ENCODE measurements at places on chromosomes 3 and 15.

DNA sequence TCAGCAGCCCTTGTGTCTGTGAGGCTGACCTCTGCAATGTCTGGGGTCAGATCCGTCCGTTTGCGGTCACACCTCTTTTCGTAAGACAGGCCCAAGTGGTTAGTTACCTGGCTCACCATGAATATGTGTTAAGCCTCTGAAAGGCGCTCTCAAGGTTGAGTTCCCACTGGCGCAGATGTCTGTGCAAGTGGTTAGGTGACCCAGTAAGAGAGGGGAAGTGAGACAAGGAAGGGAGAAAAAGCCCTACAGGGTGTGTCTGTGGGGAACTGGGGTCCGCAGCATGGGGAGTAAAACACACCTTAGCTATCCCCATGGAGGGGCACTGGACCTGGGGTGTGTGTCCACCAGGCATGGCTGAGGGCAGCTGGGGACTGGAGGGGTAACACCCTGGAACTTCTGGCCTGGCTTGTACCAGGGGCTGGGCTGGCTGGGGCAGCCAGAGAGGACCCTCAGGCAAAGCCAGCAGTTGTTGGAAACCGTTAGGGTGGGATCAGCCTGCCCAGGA is 391.6 kb upstream of the PROK2 start:
- DNase-seq = no peak

DNA sequence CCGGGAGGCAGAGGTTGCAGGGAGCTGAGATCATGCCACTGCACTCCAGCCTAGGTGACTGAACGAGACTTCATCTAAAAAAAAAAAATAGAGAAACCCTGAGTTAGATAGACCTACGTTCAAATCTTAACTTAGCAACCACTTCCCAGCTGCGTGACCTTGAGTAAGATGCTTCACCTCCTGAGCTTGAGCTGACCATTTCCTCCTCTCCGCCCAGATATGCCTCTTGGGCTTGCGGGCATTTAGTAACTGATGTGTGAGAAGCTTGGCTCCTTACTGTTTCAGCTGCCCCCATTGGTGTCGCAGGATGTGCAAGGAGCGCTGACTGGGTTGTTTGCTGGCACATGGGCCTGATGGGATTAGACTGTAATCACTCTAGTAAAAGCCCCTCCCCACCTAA is 26.9 kb upstream of the ATG7 start:
- no peak for DNase-seq

DNA sequence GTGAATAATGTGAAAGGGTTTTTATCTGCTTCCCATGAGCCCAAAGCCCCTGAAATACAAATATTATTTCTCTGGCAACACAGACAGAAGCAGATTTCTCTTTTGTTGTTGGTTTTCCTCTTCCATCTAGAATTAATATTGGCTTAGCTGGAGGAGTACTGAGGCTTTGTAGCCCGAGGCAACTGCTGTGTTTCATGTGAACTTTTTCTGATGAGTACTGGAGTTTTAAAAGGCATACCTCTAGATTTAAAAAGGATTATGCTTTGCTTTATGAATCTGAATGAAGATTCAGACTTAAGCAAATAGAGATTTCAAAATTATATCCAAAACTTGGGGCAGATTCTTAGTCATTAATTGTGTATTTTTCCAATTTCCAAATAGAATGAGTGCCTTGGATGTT is 50.9 kb downstream of the IQCH start:
- no peak for DNase-seq

DNA sequence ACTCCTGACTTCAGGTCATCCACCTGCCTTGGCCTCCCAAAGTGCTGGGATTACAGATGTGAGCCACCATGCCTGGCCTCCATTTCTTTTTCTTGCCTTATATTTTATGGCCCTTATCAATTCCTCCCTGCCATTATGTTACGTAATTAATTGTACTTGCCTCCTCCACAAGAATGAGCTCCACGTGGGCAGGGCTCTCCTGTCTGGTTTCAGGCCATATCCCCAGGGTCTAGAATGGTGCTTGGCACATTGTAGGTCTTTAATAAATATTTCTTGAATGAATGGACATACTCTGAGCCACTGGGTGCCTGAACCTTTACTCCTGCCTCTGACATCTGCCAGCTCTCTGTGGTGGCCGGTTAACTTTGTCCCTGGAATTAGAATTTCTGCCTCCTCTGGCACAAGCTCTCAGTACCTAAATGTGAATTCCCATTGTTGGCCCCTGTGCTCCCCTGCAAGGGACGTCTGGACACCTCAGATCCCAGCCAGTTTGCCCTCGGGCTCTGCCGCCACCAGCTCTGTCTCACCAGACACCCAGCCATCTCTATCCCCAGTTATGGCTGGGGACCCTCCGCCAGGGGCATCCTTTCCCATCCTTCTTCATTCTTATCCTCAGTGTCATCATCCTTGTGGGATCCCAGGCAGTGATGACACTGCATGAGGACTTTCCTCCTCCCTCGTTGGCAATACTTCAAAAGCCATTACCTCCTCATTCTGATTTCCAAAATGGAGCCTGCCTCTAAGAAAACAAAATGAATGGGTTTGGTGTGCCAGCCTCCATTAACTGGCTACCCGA is 165.6 kb upstream of the SMAD3 start:
- DNase-seq = no peak

DNA sequence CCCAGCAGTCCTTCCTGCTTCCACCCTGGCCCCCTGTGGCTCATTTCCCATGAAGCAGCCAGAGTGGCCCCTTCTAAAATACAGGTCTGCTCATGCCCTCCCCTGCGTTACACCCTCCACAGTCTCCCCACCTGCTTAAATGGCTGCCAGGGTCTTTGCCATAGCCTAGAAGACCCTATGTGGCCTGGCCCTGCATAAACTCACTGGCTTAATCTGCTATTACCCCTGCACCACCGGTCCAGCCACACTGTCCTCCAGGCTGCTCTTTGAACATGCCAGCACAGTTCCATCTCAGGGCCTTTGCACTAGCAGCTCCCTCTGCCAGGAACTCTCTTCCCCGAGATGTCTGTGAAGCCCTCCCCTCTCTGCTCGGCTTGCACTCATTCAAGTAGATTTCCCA is 166.8 kb downstream of the NTRK3 start:
- DNase-seq = no peak

DNA sequence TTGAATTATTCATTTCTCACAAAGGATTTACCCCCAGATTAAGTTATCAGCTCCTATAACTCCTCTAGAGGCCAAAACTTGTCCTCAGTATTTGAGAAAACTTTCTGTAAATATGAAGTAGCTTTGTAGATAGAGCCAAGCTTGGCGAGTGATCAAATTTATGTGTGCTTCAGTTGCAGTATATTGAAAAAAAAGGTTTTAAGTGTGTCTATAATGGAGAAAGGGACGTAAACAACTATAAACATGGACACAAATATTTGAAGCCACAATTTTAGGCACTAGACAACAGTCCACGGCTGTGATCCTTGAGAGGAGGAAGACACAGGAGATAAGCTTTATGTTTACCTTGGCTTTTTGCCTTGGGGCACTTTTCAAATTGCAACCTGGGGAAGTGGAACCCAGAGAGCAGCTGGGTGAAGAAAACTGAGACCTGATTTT is 118.7 kb downstream of the THRB start:
- no peak for DNase-seq

GRCh38 chr3:46717447-46718231 is at the start of gene PRSS50:
TSS of gene PRSS50 (minus strand) at chr3:46717869. CDS start at chr3:46717824, 45 bp downstream.
- DNase-seq = no peak

- no peak for DNase-seq
Measured at GRCh38 chr3:153244961-153245360, 82.9 kb downstream of the RAP2B start.

- DNase-seq = no peak
Measured at GRCh38 chr15:51754267-51754666, 2.9 kb downstream of the TMOD2 start.

GRCh38 chr3:129605203-129605921 is 1.1 kb downstream of the PLXND1 start:
- DNase-seq = peak; percentile 15

DNA sequence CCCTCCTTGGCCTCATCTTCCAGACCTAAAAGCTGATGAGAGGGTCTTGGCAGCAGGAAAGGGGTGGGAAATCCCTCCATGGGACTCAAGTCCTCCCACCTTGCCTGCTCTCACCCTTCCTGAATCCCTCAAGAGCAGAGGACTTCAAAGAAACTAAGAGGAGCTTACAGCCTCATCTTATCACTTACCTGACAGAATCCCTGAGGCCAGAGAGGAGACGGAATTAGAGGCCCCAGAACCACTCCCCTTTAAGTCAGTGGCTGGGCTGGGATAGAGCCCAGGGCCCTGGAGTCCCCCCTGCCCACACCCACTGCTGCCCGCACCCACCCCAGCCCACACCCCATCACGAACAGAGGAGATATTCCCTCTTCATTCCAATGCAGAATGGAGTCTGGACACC is 15.2 kb downstream of the LOXL1 start:
- no peak for DNase-seq

DNA sequence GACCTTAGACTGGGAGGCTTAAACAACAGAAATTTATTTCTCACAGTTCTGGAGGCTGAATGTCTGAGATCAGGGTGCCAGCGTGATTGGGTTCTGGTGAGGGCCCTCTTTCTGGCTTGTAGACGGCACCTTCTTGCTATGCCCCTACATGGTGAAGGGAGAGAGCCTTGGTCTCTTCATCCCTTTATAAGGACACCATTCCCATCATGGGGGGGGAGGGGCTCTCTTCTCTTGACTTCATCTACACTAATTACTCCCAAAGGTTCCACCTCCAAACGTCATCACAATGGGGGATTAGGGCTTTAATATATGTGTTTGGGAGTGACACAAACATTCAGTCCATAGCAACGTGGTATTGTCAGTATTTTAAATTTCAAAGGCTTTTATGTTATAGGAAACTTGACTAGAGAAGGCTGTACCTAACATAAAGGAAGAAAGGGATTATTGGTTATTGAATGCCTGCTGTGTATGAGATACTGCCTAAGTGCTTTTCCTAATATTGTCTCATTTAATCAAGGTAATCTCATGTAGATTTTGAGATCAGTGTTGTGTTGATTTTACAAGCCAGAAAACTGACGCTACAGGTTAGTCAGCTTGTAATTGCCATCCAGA is 20.9 kb downstream of the SYN2 start:
- DNase-seq = no peak

DNA sequence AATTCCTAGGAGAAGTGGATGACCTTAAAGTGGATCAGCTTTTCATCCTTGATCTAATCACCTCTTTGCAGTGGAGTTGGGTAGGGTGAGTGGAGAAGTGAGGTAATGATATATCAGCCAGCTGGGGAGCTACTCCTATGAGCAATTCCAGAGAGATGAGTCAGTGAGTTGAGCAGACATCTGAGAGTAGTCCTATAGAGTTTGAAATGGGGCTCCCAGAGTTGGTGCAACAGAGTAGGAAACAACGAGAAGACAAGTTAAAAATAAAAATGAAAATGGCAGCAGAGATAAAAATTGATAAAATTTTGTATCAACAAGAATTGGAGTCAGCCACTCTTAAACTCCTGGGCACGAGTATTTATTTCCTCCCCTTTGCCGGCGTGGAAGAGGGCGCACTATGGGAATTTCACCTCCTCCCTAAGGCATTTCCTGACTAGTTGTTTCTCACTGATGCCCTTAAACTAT is 150.8 kb upstream of the DPH6 start:
- DNase-seq = no peak

DNA sequence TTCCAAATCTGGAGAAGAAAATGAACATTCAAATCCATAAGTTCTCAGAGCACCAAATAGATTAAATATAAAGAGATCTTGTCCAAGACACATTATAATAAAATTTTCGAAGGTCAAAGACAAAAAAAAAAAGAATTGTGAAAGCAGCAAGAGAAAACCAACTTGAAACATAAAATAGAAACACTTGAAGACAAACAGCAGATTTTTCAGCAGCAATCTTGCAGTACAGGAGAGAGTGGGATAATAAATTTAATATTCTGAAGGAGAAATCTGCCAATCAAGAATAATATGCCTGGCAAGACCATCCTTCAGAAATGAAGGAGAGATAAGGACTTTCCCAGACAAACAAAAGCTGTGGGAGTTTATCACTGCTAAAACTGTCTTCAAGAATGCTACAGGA is 150.5 kb upstream of the COL8A1 start:
- no peak for DNase-seq

GRCh38 chr15:40283615-40284300 is 894 bp upstream of the ANKRD63 start:
- no peak for DNase-seq

DNA sequence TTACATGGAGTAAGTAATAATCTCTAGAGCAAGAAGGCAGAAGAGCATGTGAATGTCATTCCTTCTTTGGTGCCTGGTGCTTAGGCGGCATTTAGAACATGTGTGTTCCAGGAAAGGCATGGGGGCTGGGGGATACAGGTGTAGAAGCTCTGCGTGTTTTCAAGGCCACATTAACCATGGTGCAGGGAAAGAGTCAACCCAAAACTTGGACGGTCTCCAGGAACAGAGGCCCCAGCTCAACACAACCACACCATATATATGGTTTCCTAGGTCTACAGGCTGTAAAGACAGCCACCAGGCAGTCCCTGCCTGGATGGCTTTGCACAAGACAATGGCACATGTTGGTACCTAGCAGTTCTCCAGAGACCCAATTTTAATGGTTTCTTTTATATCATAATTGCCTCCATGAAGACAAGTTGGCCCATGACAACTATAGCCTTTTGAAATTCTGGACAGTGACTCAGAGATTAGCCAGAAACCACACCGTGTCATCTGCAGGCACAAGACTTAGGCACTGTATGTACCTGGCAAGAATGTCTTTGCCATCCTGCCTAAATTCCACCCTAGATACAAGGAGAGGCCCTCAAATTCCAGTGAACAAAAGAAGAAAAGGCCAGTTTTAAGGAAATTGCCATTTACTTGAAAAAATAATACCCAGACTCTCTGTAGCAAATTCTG is 25.0 kb upstream of the DGKG start:
- no peak for DNase-seq

DNA sequence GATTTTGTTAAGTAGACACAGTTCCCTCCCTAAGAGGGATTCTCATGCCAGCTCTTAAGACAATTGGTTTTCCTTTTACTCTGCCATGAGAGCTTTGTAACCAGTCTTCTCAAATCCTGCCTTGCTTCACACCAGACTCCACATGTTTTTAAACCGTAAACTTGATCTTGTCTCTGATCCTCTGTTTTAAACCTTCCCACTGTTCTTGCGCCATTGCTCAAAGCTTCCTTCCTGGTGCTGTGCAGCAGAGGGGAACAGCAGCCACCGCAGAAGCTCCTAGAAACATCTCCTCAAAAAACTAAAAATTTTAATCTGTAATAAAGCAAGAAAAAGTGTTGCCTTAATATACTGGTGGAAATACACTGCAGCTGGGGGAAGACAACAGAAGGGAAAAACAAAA is 154.5 kb upstream of the SATB1 start:
- no peak for DNase-seq

- DNase-seq = no peak
Measured at GRCh38 chr3:41893977-41894376, 67.9 kb downstream of the ULK4 start.
